ENCODE measurements at places on chromosomes 11 and 22. TPM values are rescaled to one million over a fixed set of nuclear protein-coding genes. Genes with fewer than 3 reads are reported as not detected.

Gene ANKK1
- 0.10 TPM for total RNA-seq

Gene CARD18
- 0.72 TPM for total RNA-seq

Gene WNT11
- total RNA-seq = 15.2 TPM

Gene CDC42BPG
- total RNA-seq = 0.40 TPM
